CD4-positive, alpha-beta memory T cell (primary cell): ENCODE measurements at places on chromosomes 4 and X. TPM values are rescaled to one million over a fixed set of nuclear protein-coding genes. Genes with fewer than 3 reads are reported as not detected.

GRCh38 chr4:174389439-174389838, 105.7 kb downstream of the CEP44 start:
- no peaks in the 10 kb centered on the region for H3K4me1 ChIP-seq
- H3K4me3 ChIP-seq, result no peak overlapping the region
- H3K27me3 ChIP-seq, result no peaks in the 10 kb centered on the region
- DNase-seq, result no peak
- H3K27ac ChIP-seq, result no peak overlapping the region

DNA sequence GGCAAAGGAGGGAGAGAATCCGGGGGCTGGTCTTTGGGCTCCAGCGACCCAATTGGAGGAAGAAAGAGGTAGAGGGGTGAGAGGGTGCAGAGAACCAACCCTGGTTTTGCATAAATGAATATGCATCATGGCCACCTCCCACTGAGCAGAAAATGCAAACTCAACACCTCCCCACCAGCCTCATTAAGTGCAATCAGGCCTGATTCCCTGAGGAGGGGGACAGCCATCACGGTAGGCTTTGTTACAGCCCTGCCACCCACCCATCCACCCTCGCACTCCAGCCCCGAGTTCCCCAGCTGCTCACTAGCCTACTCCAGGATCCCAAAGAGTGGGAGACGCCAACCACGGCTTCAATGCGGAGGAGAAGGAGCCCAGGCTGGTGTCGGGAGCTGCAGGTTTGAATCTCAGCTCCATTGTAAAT, 48.3 kb upstream of the MAN2B2 start:
- H3K4me3 ChIP-seq, result no peak overlapping the region
- no peaks in the 10 kb centered on the region for H3K27me3 ChIP-seq
- no peak overlapping the region for H3K27ac ChIP-seq
- no peaks in the 10 kb centered on the region for H3K4me1 ChIP-seq

TRO gene
- not detected for polyA plus RNA-seq

- H3K27ac ChIP-seq, result no peak overlapping the region
- no peak overlapping the region for H3K4me3 ChIP-seq
- no peaks in the 10 kb centered on the region for H3K27me3 ChIP-seq
These were observed 173.7 kb downstream of the CENPC start for GRCh38 chr4:67371615-67372014.

GRCh38 chr4:109294468-109295020, 7.9 kb downstream of the COL25A1 start:
- H3K36me3 ChIP-seq, result no peaks in the 10 kb centered on the region
- no peaks in the 10 kb centered on the region for H3K4me1 ChIP-seq
- no peak overlapping the region for H3K4me3 ChIP-seq
- peaks cover 6% of the 10 kb centered on the region for H3K27me3 ChIP-seq
- no peak for DNase-seq

DNA sequence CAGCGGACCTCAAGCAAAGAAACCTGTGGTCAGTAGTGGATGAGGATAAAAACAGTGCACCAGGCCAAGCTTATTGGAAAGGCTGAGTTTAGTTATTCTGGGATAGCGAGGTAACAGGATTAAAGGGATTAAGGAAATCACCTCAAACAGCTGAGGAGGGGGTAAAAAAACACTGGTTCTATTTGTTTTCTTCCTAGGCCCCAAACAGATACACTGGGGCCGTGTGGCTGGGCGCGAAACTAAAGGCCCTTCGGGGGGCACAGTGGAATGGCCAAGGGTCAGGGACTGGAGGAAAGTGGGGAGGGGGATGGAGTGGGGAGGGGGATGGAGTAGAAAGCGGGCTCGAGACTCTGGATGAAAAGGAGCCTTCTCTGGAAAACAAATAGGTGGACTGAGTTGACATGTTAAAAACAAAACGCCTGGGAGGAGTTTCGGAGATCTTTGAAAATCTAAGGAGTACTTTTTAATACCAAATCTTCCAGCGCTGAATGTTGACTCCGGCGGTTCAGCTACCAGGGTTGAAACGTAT, 2.9 kb downstream of the SOX3 start:
- H3K27ac ChIP-seq, result no peak overlapping the region
- DNase-seq, result no peak
- H3K4me3 ChIP-seq, result no peak overlapping the region
- no peaks in the 10 kb centered on the region for H3K4me1 ChIP-seq
- H3K27me3 ChIP-seq, result no peaks in the 10 kb centered on the region

DNA sequence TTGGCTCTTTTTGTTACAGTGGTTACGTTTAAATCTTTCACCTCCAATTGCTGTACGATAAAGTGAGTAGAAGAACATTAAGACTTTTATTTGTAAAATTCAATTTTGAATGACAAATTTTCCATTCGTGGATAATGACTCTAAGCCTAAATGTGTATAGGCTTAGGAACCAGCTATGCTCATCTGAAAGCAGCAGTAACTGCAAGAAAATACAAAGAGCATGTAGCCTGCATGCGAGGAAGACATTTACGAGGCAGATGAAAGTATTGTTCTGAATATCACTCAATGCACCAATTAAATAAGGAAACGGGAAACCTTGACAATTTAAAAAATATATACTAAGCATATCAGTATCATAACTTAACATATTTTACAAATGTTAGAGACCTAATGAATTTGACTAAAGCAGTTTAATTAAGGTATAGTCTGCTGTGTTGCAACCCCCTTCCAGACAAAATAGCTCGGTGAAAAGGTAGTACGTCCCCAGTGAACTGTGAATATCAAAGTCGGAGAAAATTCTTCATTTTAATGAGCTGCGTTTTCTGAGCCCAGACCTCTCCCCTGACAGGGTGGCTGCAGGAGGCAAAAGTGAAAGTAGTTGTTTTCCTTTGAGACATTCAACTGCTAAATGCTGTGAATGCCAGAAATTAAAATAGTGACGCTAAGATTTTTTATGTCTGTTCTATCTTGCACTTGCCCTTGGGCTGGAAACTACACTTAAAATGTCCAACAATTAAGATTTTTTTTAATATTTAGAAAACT, 1236.5 kb upstream of the TENM3 start:
- no peak for DNase-seq
- no peak overlapping the region for H3K4me3 ChIP-seq
- no peaks in the 10 kb centered on the region for H3K27me3 ChIP-seq
- H3K27ac ChIP-seq, result no peak overlapping the region

DNA sequence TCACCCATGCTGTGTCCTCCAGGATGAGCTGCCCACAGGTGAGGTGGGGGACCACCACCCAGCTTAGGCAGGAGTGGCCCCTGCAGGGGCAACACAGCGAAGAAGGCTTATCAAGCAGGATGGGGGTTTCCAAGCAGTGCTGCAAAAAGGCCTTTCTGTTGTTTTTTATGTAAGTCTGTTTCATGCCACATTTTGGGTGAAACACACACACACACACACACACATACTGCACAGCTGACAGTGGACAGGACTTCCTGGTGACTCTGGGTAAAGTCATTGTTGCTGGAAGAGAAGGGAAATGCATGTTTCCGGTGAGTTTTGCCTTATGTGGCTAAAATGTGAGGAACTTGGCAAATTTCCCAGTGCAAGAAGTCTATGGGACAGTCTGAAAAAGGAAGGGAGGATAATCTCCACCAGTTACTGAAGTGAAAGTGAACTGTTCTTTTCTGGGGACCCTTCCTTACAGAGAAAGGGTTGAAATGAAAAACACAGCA, 119.2 kb downstream of the IRF2 start:
- H3K27ac ChIP-seq, result no peak overlapping the region
- peaks cover 12% of the 10 kb centered on the region for H3K4me1 ChIP-seq
- no peak overlapping the region for H3K4me3 ChIP-seq
- DNase-seq, result no peak

- no peak for DNase-seq
- H3K36me3 ChIP-seq, result no peaks in the 10 kb centered on the region
- no peaks in the 10 kb centered on the region for H3K4me1 ChIP-seq
- H3K27ac ChIP-seq, result no peak overlapping the region
- H3K4me3 ChIP-seq, result no peak overlapping the region
- H3K27me3 ChIP-seq, result no peaks in the 10 kb centered on the region
These were observed 474.4 kb downstream of the RAPGEF2 start for GRCh38 chr4:159577241-159577640.

DNA sequence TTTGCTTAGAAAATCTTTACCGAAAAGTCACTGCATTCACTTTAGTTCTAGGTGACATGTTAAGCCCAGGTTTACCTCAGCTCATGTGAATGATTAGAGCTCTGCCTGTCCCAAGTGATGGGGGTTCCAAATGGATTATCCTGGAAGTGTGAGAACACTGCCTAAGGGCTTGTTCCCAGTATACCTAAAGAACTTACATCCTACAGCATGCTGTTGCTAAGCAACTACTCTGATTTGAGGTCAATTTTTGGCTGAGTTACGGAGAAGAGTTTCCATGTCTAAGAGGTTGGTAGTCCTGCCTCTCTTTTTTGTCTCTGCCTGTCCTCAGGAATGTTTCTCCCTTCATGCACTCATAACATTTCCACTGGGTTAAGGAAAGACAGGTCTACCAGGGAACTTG, 67.6 kb upstream of the UGT2B15 start:
- no peak overlapping the region for H3K4me3 ChIP-seq
- H3K4me1 ChIP-seq, result no peaks in the 10 kb centered on the region
- no peaks in the 10 kb centered on the region for H3K27me3 ChIP-seq

GPC3 gene
- polyA plus RNA-seq, result 2.4 TPM

GRCh38 chr4:51963841-51964517, 56.2 kb downstream of the LRRC66 start:
- no peaks in the 10 kb centered on the region for H3K27me3 ChIP-seq
- H3K4me1 ChIP-seq, result no peaks in the 10 kb centered on the region
- no peak overlapping the region for H3K27ac ChIP-seq
- no peak overlapping the region for H3K4me3 ChIP-seq
- DNase-seq, result no peak

GAGE12F gene
- not detected for polyA plus RNA-seq

- H3K27ac ChIP-seq, result no peak overlapping the region
- no peaks in the 10 kb centered on the region for H3K36me3 ChIP-seq
- no peak overlapping the region for H3K4me3 ChIP-seq
- no peaks in the 10 kb centered on the region for H3K4me1 ChIP-seq
- DNase-seq, result no peak
- H3K27me3 ChIP-seq, result no peaks in the 10 kb centered on the region
These were observed 11.9 kb upstream of the MAOA start for GRCh38 chrX:43644124-43644701.

DNA sequence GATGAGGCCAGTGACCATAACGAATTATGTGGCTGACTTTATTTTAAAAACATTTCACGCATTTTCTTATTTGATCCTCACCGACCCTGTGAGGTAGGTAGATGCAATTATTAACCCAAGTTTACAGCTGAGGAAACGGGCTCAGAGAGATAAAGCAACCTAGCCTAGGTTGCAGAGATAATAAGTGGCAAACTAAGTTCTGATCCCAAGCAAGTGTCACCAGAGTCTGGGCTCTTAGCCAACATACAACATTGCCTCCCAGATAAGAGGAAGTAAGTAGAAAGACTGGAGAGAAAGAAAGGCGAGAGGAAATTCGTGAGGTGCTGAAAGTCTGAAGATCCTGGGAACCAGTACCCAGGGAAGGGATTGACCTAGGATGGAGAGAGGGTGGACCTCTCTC, 77.4 kb upstream of the GPR50 start:
- no peak overlapping the region for H3K4me3 ChIP-seq
- no peaks in the 10 kb centered on the region for H3K27me3 ChIP-seq
- no peak for DNase-seq

GRCh38 chr4:7424553-7425111, 10.1 kb downstream of the PSAPL1 start:
- H3K4me1 ChIP-seq, result no peaks in the 10 kb centered on the region
- H3K36me3 ChIP-seq, result no peaks in the 10 kb centered on the region
- no peak overlapping the region for H3K4me3 ChIP-seq
- no peak overlapping the region for H3K27ac ChIP-seq
- H3K27me3 ChIP-seq, result no peaks in the 10 kb centered on the region

GRCh38 chr4:128244379-128244778, 43.2 kb downstream of the PGRMC2 start:
- H3K27ac ChIP-seq, result no peak overlapping the region
- DNase-seq, result no peak
- H3K27me3 ChIP-seq, result no peaks in the 10 kb centered on the region
- H3K4me3 ChIP-seq, result no peak overlapping the region
- no peaks in the 10 kb centered on the region for H3K4me1 ChIP-seq

GRCh38 chr4:147049946-147050345, 104.3 kb upstream of the TTC29 start:
- peaks cover 4% of the 10 kb centered on the region for H3K27me3 ChIP-seq
- H3K36me3 ChIP-seq, result no peaks in the 10 kb centered on the region
- no peak overlapping the region for H3K27ac ChIP-seq
- no peaks in the 10 kb centered on the region for H3K4me1 ChIP-seq
- no peak overlapping the region for H3K4me3 ChIP-seq

GRCh38 chrX:116285501-116285900, 115.0 kb downstream of the AGTR2 start:
- H3K27ac ChIP-seq, result no peak overlapping the region
- H3K4me3 ChIP-seq, result no peak overlapping the region
- DNase-seq, result no peak
- no peaks in the 10 kb centered on the region for H3K4me1 ChIP-seq
- no peaks in the 10 kb centered on the region for H3K27me3 ChIP-seq
- H3K36me3 ChIP-seq, result no peaks in the 10 kb centered on the region

DNA sequence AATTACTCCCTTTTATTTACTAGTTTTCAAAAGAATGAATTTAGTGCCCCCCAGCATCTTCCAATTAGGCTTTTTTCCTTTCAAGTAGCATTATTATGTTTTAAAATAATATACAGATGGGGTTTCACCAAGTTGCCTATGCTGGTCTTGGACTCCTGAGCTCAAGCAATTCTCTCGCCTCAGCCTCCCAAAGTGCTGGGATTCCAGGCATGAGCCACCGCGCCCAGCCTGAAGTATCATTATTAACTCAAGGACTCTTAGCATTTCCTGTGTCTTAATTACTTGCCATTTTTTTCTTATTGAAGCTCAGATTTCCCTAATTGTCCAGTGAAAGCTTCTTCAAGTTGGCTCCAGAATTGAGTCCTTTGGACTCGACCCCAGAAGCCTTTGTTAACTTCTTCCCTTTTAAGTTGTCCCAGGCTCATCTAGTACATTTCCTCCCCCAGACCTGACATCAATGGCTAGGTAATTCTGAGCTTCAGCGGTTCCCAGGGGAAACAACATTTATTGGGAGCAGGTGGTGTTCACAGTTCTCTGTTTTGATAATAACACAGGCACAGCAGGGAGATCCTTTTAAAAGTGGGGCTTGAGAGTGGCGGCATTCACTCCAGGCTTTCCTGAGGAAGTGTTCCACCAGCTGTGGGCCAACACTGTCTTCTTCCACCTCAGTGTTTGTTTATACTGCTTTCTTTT, 10.0 kb downstream of the SAT1 start:
- no peak overlapping the region for H3K4me3 ChIP-seq
- H3K36me3 ChIP-seq, result no peaks in the 10 kb centered on the region
- no peaks in the 10 kb centered on the region for H3K4me1 ChIP-seq
- H3K27ac ChIP-seq, result no peak overlapping the region
- no peaks in the 10 kb centered on the region for H3K27me3 ChIP-seq

TMEM175 gene
- 11.5 TPM for polyA plus RNA-seq

DNA sequence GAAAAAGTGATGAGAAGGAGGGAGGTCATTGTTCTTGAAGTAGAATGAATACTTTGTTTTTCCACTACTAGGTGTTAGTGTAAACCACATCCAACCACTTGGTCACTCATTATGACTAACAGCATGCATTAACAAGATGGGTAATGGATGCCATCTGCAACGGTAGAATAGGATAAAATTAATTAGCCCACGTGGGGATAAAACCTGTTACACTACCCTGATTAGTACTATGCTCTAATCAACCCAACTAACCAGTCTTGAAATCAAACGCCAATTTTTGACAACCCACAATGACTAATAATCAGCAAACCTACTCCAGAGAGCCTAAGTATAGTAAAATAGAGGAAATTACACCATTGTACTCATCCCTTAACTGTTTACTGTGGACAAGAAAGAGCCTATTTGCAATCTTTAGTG, 93.4 kb upstream of the MCF2 start:
- no peak for DNase-seq
- no peaks in the 10 kb centered on the region for H3K27me3 ChIP-seq
- H3K4me1 ChIP-seq, result no peaks in the 10 kb centered on the region
